Central memory CD4-positive, alpha-beta T cell (primary cell): ENCODE measurements at places on chromosomes 12 and 14.

- DNase-seq = peak; percentile 80
These were observed 6.2 kb downstream of the MAP3K12 start for GRCh38 chr12:53492830-53493609.

GRCh38 chr12:65775720-65776119 lies 48.6 kb upstream of the HMGA2 start:
- DNase-seq = no peak

DNA sequence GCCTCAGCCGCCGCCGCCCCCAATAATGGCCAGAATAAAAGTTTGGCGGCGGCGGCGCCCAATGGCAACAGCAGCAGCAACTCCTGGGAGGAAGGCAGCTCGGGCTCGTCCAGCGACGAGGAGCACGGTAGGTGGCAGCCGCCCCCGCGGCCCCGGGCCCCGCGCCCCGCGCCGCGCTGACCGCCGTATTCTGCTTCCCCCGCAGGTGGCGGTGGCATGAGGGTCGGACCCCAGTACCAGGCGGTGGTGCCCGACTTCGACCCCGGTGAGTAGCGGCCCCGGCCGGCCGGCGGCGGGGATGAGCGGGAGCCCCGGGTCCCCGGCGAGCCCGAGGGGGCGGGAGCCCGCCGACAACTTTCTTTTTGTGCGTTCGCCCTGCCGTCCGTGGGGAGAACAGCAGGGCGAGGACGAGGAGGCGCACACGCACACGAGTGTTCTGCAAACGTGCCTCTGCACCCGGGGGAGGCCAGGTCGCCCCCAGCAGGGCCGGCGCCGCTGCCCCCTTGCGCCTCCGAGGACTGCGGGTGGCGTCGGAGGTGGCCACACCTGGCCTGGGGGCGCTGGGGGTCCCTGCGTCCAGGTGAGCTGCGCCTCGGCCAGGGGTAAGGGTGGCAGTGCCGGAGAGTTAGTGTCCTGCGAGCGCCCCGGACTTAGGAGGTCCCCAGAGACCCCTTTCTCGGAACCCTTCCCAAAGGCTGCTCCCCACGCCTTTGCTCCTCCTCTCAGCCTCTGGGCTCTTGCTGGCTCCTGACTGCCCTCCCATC lies 794 bp downstream of the RCOR1 start:
- peak; percentile 58 for DNase-seq

DNA sequence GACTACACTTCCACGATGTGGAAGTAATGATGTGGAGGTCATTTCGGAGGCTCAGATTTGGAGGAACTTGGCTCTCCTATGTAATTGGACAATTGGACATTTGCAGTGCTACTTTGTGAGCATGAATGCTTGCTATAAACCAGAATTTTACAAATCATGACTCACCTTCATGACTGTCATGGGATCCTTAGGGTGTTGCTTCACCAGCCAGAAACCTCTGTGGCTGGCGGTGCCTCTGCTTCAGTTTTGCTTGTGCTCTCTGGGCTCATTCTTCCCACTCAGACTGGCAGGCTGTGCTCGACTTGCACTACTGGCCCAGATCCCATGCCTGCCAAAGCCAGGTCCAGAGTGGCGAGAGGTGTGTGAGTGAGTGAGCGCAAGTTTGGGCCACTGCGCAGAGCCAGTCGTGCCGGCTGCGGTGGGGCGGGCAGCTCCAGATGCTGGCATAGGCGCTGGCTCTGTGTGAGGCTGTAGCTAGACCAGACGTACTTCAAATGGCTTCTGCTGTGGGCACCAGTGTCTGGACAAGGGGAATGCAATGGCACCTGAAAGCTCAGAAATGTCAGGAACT lies 387.8 kb downstream of the AEBP2 start:
- DNase-seq = no peak

DNA sequence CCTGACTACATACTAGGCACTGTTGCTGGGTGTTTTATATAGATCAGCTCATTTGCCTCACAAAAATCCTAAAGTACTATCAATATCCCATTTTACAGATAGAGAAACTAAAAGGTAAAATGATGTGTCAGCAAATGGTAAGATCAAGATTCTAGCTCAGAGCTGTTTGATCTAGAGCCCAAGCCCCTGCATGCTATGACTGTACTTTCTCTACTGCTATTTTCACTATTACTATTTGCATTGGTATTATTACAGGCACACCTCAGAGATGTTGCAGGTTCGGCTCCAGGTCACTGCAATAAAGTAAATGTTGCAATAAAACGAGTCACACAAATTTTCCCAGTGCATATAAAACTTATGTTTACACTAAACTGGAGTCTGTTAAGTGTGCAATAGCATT lies 10.9 kb downstream of the ISCU start:
- DNase-seq = no peak

GRCh38 chr12:93007544-93007943 lies 78.4 kb upstream of the EEA1 start:
- DNase-seq = no peak

- peak; percentile 86 for DNase-seq
These were observed 17.4 kb upstream of the CHFR start for GRCh38 chr12:132904718-132905328.

DNA sequence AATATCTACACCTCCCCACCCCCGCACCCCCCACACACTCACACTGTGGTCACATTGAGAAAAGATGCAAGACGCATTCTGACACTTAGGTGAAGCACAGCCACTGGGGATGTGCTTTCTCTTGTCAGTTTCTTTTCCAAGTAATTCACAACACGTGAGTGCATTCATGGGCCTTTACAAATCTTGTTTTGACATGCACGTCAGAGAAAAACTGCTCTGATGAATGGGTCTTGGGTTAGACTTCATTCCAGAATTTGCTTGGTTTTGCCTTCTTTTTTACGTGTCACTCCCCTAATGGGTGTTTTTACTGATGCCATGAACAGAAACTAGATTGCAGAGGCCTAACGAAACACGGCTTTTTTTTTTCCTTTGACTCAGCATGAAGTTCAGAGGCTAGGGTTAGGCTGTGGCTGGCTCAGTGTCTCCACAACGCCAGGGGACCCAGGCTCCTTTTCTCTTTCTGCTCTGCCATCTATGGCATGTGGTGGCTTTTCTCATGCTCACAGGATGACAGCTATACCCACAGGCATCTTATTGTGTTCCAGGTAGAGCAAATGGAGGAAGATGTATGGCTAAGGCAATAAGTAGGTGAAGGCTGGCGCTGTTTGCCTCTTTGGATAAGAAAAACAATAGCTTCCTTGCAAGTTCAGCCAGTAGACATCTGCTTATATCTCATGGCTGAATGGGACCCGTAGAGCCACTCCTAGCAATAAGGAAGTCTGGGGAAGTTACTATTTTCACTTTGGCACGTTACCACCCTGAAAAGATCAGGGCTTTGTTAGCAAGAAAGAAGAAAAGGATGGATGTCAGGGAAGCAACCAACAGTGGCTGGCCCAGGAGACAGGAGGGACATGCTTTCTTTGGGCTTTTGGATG lies 253.3 kb downstream of the SLC15A4 start:
- DNase-seq = peak; percentile 0

DNA sequence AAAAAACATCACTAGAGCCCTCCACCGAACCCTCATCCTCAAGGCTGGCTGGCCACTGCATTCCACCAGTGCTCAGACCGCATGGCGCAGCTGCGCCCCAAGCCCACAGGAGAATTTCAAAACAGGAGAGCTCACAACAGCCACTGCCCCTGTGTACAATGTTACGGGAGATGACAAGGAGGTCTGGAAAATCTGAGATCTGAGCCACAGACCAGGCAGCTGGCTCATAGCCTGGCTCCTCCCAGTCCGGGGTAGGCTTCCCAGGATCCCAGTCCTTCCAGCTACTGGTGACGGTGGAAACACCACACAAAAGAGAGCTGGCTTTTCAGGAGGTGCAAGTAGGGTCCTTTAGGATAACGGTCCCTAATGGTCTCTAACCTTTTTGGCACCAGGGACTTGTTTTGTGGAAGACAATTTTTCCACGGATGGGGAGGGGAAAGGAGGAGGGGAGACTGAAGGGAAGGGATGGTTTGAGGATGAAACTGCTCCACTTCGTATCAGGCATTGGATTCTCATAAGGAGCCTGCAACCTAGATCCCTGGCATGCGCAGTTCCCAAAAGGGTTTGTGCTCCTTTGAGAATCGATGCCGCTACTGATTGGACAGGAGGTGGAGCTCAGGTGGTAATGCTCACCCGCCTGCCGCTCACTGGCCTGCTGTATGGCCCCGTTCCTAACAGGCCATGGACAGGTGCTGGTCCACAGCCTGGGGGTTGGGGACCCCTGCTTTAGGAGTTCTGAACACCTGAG lies 23.0 kb upstream of the NRDE2 start:
- DNase-seq = no peak

GRCh38 chr12:131032082-131032750 lies 78.5 kb downstream of the ADGRD1 start:
- DNase-seq = no peak

- DNase-seq = no peak
These were observed 956.0 kb upstream of the NOVA1 start for GRCh38 chr14:27553790-27554189.

DNA sequence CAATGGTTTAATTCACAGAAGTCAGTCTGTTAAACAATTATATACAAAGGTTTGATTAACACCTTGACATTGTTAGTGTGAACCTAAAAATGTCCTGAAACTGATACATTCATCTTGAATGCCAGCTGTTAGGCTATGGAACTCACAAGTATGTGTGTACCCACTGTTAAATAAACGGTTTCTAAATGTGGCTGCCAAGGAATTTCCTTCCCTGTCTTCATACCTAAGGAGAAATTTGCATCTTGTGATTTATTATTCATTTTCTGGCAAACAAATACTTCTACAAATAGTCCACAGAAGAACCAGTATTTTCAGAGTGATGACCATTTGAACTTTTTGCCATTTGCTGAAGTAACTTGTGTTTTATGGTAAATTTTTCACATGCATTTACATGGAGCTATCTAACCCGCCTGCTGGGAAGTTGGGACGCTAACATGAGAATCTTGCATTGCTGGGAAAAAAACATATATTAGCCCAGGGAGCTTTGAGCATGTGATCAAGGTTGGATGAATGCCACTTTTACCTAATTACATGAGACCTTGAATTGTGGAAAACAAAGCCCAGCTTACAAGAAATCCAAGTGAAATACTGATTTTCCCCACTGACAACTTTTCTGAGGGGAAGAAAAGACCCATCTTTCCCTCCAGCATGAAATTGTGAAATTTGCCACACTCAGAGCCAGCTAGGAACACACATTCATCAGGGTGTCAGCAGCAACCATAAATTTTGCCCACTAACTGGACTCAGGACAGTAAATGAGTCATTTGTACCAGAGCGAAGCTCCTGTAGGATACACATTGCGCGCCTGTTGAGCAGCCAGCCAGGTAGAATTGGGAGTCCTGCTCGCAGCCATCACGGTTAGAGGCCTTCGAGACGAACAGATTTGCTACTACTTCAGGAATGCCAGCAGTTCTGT lies 118.0 kb downstream of the KICS2 start:
- DNase-seq = no peak

DNA sequence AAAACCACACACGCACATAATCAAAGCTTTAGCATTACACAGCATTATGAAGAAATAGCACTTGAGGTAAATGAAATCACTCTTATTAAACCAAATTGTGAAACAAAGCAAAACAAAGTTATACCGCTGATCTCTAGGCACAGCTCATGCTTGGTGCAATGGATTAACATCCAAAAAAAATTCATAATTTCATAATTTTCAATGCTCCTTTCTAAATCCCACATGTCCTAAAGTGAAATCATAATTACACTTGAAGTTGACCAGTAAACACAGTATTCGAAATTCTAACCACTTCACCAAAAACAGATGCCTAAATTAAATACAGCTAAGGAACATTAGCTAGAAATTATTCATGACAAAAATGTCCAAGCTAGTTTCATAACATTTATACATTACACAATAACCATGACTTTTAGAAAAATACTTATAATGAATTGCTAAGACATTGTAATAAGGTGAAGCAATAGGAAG lies 1.5 kb downstream of the MLH3 start:
- DNase-seq = no peak

DNA sequence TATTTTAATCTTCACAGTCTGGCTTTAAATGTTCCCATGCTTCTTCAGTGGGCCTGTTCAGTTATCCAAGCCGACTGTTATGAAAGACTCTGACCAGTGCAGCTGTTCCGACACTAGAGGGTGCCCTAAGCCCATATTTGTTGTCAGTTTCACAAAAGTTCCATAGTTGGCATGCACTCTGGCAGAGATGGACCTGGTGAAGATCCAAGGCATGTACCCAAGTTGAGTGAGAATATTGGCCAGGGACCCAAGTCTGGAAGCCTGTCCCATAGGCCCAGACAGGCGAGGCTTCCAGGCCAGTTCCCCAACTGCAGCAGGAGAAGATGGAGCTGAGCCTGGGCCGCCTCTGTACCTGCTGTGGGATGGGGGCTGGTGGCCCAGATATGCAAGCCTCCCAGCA lies 27.4 kb upstream of the GUCY2C start:
- peak; percentile 56 for DNase-seq

DNA sequence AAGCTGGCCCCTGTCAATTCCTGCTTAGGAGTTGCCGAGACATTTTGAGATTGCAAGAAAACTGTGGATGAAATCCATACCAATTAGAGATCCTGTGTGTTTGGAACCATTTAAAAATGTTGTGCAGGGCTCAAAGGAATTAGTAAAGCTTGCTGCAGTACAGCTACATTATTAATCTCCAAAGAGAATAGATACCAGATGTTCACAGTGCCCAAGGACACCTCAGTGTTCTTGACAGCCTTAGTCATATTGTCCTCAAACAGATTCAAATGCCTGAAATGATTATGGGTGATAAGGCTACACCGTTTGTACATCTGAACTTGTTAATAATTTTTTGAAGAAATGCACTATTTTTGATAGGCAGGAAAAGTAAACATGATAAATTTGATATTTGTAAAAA lies 164.6 kb downstream of the MSRB3 start:
- no peak for DNase-seq

DNA sequence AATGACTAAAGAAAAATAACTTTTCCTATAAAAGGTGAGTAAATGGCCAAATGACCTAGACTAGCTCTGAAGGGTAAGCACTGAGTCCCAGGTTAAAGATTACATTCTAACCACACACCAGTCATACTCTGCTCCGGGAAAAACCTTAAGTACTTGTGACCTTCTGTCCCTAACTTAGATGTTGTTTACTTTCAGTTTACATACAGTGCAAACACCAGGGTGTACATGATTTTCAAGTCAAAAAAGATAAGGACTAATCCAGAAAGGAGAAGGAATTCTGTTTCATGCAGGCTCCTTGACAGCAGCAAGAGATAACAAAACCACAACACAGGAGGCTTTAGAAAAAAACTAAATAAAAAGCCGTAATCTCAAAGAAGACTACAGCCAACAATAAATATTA lies 174.2 kb downstream of the PPM1H start:
- DNase-seq = no peak
